ENCODE measurements at places on chromosomes 16 and 17. TPM values are rescaled to one million over a fixed set of nuclear protein-coding genes. Genes with fewer than 3 reads are reported as not detected.

- peak; percentile 86 for DNase-seq
These were observed 789 bp downstream of the CSNK1D start for GRCh38 chr17:82272495-82273326.

GRCh38 chr16:2713523-2713922, 6.5 kb downstream of the PRSS27 start:
- DNase-seq = no peak

GRCh38 chr16:30340621-30341020, 14.5 kb downstream of the CD2BP2 start:
- DNase-seq = no peak

DNA sequence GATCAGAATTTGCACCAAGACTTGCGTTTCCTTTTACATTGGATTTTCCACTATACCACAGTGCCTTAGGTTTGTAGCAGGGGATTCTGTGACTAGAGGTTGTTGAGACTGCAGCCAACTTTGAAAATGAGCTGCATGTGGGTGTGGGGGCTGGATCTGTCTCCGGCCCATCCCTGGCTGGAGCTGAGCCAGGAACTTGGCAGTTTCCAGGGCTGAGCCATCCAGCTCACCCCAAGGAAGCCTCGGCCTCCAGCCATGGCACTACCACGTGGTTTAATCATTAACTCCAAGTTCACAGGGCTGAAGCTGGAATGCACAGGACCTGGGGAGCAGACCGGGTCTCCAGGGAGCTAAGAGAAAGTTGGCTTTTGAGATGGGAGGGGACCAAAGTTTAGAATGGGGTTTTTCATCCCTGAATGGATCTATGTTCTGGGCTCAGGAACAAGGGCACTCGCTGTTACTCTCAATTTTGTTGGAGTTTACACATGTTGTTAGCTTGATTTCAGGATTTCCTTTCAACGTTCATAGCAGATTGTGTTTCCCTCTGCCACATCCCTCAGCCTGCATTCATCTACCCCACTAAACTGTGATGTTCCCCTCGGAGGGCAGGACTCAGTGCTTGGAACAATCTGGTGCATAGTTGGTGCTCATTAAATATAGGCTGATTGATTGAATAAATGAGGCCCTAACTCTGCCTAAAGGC, 42.3 kb upstream of the HNF1B start:
- no peak for DNase-seq

GRCh38 chr17:66383333-66383732, 80.9 kb downstream of the PRKCA start:
- DNase-seq = no peak

Gene RSKR
- 2.9 TPM for polyA plus RNA-seq

DNA sequence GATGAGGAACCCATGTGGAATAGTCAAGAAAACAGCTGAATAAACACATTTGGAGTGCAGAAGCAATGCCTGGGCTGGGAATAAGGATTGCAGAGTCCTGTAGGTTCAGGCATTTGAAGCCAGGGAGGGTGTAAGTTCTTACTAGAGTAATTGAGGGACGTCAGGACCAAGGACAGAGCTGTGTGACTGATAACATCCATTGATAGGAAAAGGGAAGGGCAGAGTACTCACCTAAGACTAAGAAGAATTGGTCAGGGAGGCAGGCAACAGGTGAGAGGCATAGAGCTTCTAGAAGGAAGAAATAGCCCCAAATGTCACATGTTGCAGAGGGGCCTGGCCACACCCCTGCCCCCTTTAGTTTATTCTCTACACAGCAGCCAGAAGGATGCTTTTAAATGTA, 79.8 kb upstream of the TMEM132E start:
- no peak for DNase-seq

- no peak for DNase-seq
These were observed 662.5 kb downstream of the CDH11 start for GRCh38 chr16:64459402-64459801.

DNA sequence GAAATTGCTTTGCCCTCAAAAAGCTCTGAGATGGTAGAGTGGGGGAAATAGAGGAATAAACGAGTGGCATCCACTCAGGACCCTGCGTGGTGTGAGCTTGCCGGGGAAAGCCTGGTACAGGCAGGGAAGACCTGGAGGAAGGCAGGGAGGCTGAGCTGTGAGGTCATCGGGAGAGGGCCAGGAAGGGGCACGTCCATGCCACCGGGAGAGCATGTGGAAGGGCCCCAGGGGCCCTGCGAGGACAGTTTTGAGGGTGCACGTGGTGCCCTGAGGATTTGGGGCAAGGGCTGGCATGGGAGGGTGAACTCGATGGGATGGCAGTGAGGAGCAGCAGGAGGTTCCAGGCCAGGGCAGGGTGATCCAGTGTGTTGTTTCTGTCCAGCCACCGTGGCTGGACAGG, 56.3 kb upstream of the CBFA2T3 start:
- peak; percentile 22 for DNase-seq

DNA sequence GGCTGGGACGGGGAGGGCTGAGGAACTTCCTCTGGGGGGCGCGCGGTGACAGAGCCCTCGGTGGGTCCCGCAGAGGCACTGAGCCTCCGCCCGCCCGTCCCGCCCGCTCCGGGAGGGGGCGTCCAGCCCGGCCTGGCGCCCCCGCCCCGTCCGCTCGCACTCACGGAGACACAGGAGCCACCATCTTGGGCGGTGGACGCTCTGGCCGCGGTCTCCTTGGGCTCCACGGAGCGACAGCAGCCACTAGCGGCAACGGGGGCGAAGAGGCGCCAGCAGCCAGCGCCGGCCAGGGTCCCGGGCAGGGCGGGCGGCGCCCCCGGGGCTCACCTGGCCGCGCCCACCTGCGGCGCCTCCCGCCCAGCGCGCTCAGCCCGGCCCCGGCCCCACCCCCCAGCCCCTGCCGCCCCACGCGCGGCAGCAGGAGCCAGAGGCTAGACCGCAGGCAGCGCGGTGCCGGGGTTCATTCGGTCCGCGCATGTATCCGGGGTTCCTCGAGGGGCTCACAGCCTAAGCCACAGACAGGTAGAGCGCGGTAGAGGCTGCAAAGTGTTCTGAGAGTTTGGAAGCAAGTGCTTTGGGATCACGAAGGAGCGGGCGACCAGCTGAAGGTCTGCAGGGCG, at the start of gene C17orf113:
Gene C17orf113 (minus strand): TSS at position 209 of the 620 bp plus-strand sequence. CDS start 7,225 bp downstream, outside the sequence.
- peak; percentile 57 for DNase-seq

Gene TUBD1
- 5.1 TPM for polyA plus RNA-seq

DNA sequence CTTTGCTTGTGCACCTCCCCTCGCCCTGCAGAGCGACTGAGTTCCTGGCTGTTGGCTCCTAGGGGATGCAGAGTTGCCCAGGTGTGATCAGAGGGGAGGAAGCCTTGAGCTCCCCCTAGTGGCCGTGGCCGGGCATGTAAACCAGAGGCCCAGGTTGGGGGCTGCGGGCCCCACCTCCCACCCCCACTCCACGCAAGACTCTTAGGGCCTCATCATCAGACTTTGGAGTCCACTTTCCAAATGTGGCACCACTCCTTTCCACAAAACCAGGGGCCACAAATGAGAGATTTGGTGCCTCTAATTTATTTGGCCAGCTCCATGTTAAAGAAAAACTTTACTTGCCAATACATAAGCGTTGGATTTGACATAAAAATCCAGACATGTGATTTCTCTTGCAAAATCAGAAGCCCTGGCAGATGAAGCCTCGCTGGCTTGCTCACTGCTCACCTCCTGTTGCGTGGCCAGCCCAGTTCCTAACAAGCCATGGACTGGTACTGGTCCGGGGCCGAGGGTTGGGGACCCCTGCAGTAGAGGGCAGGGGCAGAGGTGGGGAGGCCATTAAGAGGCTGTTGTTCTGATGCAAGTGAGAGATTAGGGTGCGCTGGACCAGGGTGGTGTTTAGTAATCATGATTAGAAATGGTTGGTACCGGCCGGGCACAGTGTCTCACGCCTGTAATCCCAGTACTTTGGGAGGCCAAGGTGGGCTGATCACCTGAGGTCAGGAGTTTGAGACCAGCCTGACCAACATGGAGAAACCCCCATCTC, 28.7 kb upstream of the GAS7 start:
- DNase-seq = peak; percentile 77

- DNase-seq = no peak
These were observed 1.7 kb upstream of the CYTH1 start for GRCh38 chr17:78783711-78784324.

Gene STH
- not detected for polyA plus RNA-seq

Gene KRTAP2-1
- not detected for polyA plus RNA-seq

Gene MYH1
- polyA plus RNA-seq = not detected

Gene CDYL2
- polyA plus RNA-seq = 0.77 TPM

DNA sequence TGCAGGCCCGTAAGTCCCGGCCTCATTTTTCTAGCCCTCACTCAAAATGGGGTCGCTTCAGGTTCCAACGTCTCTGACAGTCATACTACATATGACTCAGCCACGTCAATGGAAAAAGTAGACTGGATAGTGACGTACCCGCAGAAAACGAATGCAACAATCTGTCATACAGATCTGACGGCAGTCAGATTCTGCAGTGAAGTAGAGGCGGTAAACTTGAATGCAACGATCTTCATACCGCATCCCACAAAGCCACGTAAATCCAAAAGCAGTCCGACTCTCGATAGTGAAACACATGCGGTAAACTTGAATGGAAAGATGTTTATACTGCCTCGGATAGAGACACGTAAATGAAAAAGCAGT, 38.4 kb upstream of the ARL4D start:
- DNase-seq = peak; percentile 22

DNA sequence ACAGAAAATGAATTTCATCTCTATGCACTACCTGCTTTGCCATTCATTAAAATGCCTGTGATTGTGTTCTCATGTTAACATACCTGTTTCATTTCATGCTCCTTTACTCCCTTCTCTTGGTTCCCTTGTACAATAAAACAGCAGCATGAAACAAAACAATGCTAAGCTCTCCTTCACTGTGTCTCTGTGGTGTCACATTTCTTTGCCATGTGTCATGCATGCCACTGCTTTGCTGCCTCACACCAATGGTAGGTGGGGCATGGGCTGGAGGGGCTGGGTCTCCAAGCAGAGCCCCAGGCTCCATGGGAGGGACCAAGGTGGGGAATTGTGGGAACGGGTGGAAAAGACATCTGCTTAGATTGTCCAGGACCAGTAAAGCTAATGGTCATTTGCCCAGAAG, 83.6 kb downstream of the RGS9 start:
- no peak for DNase-seq

DNA sequence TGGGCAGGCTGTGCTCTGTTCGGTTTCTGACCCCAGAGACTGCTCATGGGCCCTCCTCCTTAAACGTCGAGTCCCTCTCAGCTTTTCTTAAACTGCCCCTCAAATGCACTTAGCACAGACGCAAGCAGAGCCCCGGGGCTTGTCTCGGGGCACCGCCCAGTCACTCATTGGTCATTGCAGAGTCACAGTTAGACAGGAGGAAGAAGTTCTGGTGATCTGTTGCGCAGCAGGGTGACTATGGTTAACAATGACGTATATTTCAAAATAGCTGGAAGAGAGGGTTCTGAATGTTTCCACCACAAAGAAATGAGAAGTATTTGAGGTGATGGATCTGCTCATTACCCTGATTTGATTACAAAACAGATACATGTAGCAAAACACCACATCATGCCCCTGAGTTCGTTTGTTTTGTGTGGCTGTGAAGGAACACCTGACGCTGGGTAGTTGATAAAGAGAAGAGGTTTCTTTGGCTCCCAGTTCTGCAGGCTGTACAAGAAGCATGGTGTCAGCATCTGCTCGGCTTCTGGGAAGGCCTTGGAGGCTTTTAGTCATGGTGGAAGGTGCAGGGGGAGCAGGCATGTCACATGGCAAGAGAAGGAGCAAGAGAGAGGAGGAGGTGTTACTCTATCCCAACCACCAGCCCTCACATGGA, 387.4 kb downstream of the CPPED1 start:
- DNase-seq = no peak

GRCh38 chr16:85373741-85374570, 239.2 kb upstream of the GSE1 start:
- DNase-seq = no peak

Gene NGFR
- 16.5 TPM for polyA plus RNA-seq

DNA sequence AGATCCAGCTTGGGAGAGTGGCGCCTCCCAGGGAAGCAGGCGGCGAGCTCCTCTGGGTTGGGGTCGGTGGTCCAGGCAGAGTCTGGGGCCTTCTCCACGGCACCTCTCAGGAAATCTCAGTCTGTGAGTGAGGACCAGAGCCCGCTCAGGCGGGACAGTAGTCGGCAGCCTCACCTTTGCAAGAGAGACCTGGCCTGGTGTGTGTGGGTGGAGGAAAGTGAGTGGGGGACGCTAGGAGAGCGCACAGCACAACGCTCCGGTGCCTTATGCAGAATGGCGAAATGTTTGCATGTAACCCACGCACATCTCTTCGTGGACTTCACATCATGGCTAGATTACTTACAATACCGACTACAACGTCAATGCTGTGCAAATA, 2.2 kb downstream of the AHSP start:
- no peak for DNase-seq

DNA sequence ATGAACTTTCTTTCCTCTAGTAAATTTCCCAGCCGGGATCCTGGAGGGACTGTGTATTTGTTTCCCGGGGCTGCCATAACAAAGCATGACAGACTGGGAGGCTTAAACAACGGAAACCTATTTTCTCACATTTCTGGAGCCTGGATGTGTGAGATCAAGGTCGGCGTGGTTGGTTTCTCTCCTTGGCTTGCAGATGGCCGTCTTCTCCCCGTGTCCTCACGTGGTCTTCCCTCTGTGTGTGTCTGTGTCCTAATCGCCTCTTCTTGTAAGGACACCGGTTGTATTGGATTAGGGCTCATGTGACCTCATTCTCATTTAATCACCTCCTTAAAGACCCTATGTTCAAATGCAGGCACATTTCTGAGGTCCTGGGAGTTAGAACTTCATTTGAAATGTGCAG, 22.0 kb upstream of the USP10 start:
- no peak for DNase-seq

DNA sequence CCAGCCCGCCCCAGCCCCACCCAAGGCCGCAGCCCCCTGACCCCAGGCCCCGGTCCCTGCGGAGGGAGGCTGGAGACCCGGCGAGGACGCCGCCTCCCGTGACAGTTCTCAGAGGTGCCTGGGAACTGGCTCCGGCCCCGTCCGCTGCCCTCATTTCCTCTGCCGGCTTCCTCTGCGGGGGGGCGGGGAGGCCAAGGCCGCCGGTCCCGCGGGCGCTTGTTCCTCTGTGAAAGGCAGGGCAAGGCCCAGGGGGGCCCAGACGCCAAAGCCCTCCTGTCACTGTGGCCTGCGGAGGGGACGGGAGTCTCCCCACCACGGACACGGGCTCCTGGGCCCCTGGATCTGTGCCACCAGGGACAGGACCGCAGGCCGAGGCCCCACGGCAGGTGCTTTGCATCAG, 5.0 kb upstream of the PVALEF start:
- peak; percentile 84 for DNase-seq

Gene AIPL1
- polyA plus RNA-seq = not detected

Gene GRAP
- polyA plus RNA-seq = 2.3 TPM

- peak; percentile 67 for DNase-seq
These were observed 28.5 kb downstream of the CMIP start for GRCh38 chr16:81473066-81473488.

GRCh38 chr16:85908444-85908843, 9.5 kb downstream of the IRF8 start:
- no peak for DNase-seq

Data from right cardiac atrium (tissue), 5 donors.